ENCODE measurements at places on chromosomes 3 and 15. TPM values are rescaled to one million over a fixed set of nuclear protein-coding genes. Genes with fewer than 3 reads are reported as not detected.

- no peak for DNase-seq
Measured at GRCh38 chr15:93467337-93467736, 378.3 kb upstream of the RGMA start.

GRCh38 chr3:31661286-31661685 lies 128.6 kb downstream of the STT3B start:
- DNase-seq: peak; percentile 10

DNA sequence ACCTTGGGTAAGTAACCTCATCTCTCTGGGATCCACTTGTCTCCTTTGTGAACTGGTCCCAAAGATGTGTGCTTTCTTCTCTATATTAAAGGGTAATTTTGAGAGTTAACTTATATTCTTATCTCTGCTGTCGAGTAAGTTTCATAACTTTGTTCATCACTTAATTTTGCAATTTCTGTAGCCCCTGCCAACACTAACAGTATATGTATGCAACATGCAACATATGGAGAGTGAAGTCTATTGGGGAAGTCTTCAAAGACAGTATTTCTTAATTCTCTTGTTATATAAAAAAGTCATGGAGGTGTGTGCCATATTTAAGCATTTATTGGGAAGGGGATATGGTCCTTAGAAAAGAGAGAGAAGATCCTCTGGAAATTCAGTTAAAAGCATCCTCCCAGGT lies 85.9 kb downstream of the LRRC3B start:
- no peak for DNase-seq

DNA sequence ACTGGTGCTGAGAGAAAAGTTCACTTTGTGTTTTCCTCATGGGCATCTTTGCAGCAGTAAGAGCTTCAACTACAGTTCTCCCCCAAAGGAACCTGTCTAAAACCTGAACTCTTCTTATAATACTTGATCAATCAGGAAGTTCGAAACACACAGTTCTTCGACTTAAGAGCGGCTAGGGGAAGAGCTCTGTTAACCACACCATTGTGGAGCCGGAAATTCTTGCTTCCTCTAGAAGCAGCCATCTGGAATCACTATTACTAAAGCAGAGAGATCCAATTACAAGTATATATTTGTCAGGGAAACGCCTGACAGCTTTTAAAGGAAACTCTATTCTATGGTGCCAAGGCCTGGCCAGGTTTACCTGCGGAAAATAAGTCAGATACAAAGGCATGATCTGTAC lies 337.3 kb upstream of the CBLB start:
- peak; percentile 78 for DNase-seq

DNA sequence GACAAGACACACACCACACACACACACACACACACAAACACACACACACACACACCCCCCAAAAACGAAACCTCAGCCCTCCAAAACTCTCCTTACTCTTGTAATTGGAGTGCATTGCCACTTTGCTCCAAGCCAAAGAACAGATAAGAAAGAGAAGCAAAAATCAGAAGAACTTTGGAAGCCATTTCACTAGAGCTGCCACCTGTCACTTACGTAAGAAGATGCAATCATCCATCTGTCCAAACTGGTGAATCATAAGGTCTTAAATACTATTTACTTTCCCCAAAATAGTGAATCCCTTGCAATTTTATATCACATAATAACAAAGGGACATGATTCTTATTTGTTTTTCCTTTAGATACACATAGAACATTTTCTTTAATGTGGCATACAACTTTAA lies 285.4 kb downstream of the ZBTB20 start:
- DNase-seq: no peak

DNA sequence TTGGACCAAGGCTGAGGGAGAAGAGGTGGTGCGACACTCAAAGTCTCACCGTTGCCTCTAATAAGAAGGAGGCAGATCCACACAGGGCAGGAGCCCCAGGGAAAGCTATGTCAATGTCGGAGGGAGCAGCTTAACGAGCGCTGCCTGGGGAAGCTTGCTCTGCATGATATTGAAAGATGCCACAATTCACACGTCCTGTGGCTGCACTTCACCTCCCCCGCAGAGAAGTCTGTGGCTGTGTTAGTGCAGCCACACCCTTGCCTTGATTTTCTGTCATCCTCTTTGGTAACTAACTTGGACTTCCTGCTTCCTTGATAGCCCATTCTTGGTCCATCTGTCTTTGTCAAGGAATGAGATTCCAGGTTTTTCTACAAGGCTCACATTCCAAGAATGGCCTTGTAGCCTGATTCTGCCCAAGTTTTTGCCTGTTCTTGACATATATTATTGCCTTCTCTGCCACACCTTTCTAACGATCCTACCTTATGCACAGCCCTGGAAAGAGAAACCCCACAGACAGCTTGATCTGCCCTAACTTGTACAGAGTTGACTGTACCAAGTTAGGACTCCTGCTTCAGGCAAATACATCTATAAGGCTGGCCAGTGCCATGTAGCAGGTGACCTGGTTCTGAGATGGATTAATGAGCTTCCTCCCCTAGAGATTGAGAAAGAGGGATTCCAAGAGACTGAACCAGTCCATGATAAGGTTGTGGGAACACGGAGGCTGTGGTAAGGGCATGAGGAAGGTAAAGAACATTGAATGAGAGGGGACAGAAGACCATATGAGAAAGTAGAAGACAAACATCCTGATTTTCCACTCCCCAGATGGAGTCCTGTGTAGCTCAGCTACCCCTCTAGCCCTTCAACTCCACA lies 153.0 kb upstream of the WNT5A start:
- no peak for DNase-seq

DNA sequence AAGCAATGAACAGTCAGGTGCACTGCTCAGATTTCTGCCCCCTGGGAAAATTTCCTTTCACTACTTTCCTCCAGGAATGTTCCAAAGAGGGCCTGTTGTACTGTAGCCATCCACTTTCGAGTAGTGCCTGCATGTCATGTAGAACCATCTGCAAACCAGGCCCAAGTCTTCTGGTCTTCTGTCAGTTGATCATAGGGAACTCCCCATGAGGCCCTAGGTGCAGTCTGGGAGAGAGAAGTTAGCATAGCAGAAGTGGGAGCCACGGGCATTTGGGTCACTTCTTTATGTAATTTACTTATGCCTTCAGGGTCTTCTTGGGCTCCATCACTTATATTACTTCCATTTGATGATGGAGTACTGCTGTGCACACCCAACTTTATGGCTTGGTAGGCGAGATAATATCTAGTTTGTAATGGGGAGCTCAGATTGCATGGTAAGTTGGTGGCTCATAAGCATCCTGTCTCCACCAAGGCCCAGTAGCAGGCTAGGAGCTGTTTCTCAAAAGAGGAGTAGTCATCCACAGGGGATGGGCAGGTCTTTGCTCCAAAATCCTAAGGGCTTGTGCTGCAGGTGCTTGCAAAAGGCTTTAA lies 151.4 kb downstream of the NFKBIZ start:
- no peak for DNase-seq

DNA sequence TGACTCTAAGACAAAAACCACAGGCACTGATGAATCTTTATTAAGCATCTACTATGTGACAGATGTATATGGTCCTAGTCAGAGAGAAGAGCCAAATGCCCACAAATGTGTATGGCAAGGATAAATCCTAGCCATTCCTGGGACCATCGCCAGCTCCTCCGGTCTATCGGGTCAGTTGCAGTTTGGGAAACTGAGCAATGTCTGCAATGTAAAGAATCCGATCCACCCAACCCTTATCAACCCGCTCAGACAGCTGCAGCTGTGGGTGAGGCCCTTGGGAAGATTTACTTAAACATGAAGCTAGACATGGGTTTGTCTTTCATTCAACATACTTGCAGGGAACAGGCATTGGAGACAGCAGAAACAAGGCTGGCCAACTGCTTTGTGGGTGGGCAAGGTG lies 40.5 kb upstream of the CDV3 start:
- DNase-seq: no peak

DNA sequence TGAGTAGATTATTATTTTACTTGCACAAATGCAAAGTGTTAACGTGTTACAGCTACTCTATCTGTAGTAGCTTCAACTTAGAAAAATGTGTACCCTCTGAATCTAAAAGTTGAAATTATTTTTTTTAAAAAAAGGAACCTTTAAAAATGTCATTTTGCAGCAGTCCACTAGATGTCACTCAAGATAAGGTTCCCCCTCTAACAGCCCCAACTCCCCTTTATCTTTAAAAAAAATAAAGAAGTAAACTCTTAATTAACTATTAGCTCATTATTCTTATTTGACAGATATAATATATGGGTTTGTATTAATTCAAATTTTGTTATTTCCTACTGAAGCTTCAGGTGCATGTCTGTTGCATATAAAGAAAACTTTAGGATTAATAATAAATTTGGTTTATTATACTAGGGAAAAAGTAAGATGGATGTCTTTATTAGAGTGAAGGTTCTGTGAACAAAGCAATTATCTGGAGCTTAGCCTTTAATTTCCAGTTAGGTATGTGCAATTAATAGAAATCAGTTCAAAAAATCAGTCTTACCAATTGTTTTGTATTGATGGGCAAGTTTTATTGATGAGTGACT lies 288.5 kb downstream of the VGLL3 start:
- peak; percentile 1 for DNase-seq

- no peak for DNase-seq
Measured at GRCh38 chr3:88535563-88535962, 385.8 kb downstream of the C3orf38 start.

GRCh38 chr15:98686983-98687382 lies 38.6 kb downstream of the IGF1R start:
- no peak for DNase-seq

DNA sequence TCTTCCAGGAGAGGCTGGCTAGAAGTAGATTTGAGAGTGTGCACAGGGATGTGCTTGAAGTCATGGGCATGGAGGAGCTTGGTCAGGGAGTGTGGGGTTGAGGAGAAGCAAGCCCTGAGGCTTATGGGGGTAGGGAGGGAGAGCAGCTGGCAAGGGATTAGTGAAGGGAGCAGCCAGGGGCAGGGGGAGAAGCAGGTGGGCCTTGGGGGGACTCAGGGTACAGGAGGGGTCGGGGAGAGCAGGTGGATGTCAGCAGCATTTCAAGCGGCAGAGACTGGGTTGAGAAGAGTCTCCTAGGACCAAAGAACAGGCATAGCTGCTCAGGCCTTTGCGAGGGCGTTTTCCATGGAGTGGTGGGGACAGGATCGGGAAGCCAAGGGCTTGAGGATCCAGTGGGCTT lies 3.4 kb upstream of the LMAN1L start:
- no peak for DNase-seq

- no peak for DNase-seq
Measured at GRCh38 chr15:78244101-78244500, 9.7 kb upstream of the ACSBG1 start.

DNA sequence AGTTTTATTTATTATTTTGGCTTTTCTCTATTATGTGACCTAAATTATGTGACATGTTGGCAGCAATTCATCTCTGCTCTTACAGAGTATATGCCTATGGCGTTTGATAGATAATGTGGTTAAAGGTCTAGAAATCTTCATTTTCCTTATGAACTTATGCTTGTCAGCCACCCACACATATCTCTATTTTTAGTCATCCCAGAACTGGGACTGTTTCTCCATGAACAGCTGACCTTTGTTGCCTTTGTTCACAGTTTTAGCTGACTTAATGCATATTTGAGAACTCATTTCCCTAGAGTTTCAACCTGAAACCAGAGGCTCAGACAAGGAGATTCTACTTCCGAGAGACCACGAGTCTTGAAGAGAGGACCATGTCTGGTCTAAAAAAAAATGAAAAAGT lies 176.5 kb downstream of the RAP2B start:
- DNase-seq: no peak

- DNase-seq: peak; percentile 78
Measured at GRCh38 chr3:11335056-11335608, 62.9 kb downstream of the ATG7 start.

GRCh38 chr15:86425746-86426145 lies 346.1 kb downstream of the AGBL1 start:
- DNase-seq: no peak

DNA sequence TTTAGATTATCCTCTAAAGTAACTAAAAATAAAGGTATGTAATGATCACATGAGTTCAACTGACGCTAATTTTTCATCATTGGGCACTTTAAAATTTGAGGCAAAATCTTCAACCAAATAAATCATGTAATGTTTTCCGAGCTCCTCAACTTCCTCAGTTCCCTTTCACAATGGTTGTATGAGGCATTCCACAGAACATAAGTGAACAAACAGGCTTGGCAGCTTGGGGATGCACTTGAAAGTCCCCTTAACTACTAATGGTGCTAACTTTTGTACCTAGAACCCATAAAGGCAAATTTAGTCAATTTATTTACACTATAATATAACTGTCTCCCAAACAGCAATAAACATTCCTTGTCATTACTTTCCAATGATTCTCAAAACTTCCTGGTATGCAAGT lies 1137.9 kb downstream of the ROBO2 start:
- no peak for DNase-seq

- DNase-seq: peak; percentile 6
Measured at GRCh38 chr15:47384341-47384740, 333.0 kb upstream of the SEMA6D start.

DNA sequence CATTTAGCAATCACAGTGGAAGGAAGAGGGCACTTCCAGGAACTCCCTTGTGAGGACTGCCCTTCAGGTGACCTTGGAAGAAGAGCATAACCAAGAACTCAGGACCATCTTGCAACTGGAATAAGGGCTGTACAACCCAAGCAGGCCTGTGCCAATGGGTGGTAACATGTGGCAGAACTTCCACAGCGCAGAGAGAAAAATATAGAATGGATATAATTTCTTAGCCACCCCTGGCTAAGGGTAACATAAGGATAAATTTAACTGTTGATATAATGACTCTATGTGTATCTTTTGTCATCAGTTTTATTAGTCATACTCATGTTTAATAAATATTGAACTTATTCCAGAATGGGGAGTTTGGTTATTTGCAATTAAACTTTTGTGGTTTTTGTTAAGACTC lies 13.4 kb upstream of the MFSD1 start:
- DNase-seq: no peak

GRCh38 chr15:72796210-72796514 lies 12.6 kb upstream of the ADPGK start:
- no peak for DNase-seq

DNA sequence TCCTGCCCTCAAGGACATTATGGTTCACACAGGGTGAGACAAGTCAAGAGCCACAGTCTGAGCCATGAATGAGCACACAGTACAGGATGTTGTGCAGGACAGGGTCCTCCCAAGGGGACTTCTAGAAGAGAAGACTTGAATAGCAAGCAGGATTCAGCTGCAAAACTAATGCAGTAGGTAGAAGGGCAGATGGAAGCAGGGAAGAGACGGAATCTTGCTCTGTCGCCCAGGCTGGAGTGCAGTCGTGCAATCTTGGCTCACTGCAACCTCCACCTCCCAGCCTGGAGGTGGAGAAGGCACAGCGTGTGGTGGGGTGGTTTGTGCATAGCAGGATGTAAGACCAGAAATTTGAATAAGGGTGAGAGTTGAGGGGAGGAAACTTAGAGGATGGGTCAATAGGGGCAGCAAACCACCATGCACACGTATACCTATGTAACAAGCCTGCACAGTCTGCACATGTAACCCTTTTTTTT lies 8.0 kb downstream of the BCL2L10 start:
- DNase-seq: no peak

The ISL2 gene
- 0.90 TPM for total RNA-seq

The MKRN2OS gene
- not detected for total RNA-seq

The FILIP1L gene
- 20.7 TPM for total RNA-seq

The PP2D1 gene
- total RNA-seq: not detected

The IGSF10 gene
- not detected for total RNA-seq

The TEX55 gene
- total RNA-seq: not detected

The ACOX2 gene
- total RNA-seq: 1.6 TPM

The IL16 gene
- total RNA-seq: 2.7 TPM

The TTLL3 gene
- 7.6 TPM for total RNA-seq

The TGM4 gene
- 0.13 TPM for total RNA-seq

The SEMA3G gene
- total RNA-seq: 23.0 TPM

Measured in dermis microvascular lymphatic vessel endothelial cell (primary cell).